ENCODE measurements at places on chromosomes 16 and 17.

DNA sequence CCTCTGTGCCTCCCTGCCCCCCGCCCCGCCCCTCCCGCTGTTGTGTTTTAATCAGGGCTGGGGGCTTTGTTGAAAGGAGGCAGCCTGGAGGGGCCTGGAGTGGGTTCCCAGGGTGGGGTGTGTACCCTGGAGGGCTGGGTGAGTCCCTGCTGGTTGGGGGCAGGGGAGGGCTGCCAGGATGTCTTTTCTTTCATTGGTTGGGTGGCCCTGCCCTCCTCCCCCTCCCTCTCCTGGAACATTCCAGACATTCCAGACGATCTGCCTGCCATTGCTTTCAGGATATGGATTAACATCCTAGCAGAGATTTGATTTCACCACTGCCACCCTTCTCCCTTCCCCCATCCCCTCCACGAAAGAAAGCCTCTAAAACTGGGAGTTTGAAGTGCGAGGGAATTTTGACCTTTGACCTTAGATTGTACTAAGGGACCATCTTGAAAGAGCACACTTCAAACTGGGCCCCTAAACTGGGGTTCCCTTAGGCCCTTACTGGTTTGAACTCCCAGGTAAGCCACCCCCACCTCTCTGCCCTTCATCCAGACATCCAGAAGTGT is 25.3 kb downstream of the IGF2BP1 start:
- no peak for DNase-seq

DNA sequence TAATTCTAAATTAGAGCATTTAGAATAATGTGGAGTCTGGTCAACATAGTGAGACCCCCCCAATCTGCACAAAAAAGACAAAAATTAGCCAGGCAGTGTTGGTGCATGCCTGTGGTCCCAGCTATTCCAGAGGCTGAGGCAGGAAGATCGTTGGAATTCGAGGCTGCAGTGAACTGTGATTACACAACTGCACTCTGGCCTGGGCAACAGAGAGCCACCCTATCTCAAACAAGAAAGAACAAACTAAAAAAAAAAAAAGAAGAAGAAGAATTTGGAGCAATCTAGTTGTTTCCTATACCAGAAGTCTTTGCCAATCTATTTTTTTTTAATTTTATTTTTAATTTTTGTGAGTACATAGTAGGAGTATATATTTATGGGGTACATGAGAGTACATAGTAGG is 6.0 kb downstream of the CETP start:
- no peak for DNase-seq

DNA sequence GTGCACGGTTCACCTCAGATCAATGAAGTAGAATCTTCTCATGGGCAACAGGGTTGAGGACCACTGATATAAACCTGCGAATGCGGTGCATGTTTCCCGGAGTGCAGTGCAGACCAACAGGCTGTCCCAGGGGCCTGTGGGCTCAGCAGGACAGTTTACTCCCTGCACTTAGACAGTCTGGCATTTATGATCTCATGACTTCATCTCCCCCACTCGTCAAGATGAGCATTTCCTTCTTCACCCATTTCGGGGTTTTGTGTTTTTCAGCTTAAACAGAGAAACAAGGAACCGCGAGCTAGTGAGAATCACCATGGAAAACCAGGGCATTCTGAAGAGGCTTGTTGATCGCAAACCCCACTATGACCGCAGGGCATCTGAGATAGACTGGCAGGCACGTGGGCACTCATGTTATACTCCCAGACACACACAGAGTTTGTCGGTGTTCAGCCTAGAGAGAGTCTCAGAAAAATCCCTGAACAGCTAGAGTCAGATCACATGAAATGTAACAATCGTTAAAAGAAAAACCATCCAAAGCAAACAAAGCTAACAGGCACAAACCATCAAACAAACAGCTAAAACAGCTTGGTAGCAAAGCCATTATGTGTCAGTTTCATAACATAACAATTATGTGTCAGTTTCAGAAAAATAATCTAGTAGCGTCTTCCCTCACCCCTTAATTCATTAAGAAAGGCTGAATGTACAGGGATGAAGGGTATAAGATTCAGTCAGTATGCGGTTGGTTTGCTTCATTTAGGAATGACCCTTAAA is 2.9 kb downstream of the CFAP97D1 start:
- DNase-seq, result no peak

GRCh38 chr17:6376931-6377361 is 58.0 kb downstream of the AIPL1 start:
- no peak for DNase-seq

- no peak for DNase-seq
Observed at GRCh38 chr17:67801626-67802175, 23.6 kb upstream of the BPTF start.

- no peak for DNase-seq
Observed at GRCh38 chr17:76499267-76499667, 2.0 kb downstream of the RHBDF2 start.

DNA sequence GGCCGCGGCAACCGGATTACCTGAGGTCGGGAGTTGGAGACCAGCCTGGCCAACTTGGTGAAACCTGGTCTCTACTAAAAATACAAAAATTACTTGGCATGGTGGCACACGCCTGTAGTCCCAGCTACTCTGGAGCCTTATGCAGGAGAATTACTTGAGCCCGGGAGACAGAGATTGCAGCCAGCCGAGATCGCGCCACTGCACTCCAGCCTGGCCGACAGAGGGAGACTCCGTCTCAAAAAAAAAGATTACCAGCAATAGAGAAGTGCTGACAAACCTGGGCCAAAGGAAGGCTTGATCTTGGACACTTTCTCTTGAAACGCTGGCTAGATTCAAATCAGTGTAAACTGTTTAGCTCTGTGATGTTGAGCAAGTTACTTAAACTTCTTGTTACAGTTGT is 4.3 kb downstream of the MT1H start:
- no peak for DNase-seq

DNA sequence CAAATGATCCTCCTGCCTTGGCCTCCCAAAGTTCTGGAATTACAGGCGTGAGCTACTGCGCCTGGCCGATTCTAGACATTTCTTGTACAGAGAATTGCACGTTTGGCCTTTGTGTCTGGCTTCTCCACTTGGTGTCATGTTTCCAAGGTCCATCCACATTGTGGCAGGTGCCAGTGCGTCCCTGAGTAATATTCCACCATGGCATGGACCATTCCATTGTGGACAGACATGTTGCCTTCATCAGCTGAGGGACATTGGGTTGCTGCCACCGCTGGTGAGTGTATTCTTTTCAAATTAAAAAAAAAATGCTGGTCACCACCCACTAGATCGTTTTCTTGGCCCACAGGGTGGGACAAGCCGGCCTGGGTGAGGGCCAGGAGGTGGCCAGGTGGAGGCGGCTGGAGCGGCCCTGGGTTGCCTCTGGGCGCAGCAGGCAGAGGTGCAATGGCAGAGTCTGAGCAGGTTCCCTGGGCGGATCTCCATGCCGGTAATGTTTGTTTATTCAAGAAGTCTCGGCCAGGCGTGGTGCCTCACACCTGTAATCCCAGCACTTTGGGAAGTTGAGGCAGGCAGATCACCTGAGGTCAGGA is 274.1 kb downstream of the SEC14L1 start:
- no peak for DNase-seq

DNA sequence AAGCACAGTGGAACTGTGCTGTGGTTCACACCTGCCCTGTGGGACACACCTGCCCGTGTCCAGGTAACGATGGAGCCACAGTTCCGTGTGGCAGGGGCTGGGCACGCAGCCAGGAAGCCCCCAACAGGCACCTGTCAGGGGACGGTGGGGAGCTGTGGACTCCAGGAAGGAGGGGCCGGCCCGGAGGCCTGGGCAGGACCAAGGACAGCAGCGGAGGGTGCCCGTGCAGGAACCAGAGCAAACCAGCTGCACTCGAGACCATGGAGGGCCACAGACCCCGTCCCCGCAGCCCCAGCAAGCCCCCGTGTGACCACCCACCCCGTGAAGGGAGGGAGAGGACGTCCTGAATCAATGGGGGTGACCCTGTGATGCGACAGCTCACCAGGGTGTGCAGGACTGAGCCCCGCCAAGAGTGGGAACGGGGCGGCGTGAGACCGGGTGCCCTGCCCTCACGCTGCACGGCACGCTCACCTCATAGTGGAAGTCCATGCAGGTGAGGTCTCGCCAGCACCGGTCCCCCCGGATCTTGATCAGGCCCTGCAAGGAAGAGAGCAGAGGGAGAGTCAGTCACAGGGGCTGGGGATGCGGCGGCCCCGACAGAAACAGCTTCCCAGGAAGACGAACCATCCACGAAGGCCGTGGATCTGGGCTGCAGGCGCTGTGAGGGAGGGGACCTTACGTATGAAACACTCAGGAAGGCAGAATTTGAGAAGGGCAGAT is 78.1 kb downstream of the LMF1 start:
- DNase-seq, result no peak

DNA sequence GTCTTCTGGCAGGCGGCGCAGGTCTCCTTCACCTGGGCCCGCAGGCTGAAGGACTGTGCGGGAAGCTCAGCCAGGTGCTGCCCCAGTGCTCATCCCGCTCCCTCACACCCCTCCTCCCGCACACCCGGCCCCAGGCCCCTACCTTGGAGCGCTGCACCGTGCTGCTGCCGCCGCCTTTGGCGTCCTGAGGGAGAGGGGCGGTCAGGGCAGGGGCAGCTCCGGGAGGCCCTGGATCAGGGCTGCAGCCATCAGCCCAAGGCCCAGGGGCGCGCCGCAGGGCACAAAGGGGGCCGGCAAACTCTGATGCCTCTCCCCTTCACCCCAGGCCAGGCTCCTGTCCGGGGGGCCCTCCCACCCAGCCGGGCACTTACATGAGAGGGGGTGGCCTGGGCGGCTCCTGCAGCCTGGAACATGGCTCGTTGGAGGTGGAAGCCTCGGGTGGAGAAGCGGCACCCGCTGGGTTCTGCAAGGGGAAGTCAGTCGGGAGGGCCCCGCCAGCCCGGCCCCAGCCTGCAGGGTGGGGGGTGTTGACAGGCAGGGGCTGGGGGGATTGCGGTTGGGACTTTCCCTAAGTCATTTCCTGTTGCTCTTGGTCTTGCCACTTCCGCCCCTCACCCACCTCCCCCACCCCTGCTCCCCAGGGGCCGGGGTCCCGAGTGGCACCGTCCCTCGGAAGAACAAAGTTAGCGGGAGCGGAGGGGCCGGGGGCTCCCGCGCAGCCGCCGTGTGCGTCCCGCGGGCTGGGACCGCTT is 863 bp downstream of the LIMD2 start:
- DNase-seq, result no peak

DNA sequence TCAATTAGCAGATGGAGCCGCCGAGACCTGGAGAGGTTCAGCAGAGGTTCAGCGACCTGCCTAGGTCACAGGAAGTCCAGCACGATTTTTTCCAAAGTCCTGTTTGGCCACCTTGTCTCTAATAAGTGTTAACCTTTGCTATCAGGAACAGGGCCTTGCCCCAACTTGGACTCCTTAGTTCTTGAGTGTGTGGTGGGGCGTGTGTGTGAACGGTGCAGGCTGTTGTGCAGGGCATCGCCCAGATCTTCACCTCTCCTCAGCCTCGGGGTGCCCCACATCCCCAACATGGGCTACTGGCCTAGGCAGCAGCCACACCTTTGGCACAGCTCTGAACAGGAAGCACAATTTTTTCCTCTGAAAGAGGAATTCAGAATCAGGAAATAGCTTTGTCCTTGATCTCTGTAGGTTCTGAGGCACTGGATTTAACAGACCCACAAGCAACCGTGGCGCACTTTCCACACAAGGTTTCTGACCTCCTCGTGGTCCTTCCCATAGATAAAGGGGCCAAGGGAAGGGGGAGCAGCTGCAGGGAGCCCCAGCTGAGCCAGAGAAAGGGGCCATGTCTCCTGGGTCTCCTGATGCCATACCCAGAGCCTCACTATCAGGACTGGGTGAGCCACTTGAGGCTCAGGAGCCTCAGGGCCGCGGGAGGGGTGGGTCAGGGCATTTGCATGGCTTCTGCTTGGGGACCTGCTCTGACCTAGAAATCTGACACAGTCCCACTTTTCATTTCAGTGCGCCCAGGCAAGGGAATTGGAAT is 10.4 kb downstream of the MPRIP start:
- DNase-seq, result no peak

DNA sequence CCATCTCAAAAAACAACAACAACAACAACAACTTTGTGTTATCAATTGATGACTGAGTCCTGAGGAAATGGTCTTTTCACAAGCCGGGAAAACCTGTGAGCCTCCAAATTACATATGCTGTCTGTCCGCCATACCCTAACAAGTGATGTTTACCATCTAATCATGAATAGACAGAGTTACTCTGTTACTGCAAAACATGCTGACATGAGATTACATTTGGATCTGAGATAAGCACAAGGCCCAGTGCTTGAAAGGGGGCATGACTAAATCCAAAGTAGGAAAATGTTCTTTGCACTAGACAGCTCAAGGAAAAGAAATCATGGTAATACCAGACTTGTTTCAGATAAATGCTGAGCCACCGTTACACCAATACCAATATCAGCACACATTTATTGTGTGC is 8.6 kb upstream of the ATXN1L start:
- no peak for DNase-seq

DNA sequence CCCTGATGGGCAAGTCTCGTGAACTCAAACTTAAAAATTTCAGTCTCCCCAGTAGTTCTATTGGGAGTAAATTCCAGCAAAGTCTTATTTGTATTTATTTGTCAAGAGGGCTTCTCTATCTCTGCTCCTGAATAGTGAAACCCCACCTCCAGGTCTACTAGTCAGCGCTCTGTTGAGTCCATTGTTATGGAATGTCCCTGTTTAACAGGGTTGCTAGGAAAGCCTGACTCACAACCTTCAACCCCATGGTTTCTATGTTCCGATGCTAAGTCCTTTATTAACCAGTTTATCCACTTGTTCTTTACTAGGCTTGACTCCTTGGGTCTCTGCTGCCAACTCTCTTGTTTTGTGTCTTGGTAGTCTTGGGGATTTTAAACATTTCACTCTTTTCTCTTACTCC is 250.7 kb upstream of the MYOCD start:
- no peak for DNase-seq

DNA sequence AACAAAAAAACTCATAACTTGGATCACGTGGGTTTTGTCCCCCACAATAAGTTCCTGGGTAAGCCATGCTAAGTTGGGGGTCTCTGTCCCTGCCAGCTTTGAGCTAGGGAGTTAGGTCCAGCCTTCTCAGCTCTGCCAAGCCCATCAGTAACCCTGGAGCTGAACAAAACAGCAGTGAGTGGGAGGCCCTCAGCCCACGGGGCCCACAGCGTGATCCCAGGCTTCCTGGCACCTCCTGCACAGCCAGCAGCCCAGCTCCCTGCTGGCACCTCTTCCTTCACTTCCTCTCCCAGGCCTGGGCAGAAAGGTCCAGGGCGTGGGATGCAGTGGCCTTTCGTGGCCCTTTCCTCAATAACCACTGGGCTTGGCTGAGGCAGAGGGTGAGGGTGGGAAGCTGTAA is 35.5 kb upstream of the CDC42EP4 start:
- DNase-seq, result no peak

DNA sequence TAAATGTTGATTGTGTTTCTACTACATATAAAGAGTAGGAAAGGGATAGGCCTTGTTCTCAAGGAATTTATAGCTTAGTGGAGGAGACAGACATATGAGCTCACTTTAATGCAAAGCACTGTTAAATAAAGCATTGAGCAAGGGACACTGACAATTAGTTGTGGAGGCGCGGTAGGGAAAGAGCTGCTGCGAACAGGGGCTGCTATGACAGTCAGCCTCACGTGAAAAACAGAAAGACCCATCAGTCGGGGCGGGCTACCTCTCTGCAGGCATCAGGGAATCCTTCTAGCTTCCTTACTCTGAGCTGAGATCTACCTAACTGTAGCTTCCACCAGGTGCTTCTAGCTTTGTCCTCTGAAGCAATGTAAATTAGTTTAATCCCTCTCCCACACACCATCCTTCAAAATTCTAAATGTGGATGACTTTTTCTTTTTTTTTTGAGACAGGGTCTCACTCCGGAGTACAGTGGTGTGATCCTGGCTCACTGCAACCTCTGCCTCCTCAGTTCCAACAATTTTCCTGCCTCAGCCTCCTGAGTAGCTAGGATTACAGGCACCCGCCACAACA is 129.9 kb upstream of the ZFHX3 start:
- no peak for DNase-seq

Data from NCI-H1105 treated with DMSO at 0.1 percent for 48 hours (cell line).